ENCODE measurements at places on chromosomes 13 and 19. TPM values are rescaled to one million over a fixed set of nuclear protein-coding genes. Genes with fewer than 3 reads are reported as not detected.

ICAM5 gene
- total RNA-seq = 0.21 TPM

EFNA2 gene
- not detected for total RNA-seq

PRDX2 gene
- total RNA-seq = 579 TPM

DNA sequence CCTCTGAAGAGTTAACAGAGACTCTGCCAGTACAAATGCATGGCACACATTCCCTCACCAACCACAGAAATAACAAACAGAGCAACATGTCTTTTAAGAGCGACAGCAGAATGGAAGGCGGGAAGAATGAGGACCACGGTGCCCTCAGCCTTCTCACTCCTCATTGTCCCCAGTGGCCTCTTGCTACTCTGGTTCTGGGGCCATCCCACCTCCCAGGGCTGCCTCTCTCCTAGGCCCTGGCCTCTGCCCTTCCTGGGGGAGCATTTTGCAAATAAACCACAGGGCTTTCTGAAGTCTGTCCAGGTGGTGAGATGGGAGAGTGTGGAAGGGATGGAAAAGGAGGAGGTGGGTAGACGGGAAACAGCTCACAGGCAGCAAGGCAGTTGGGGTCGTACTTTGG lies 28.3 kb downstream of the CYP2B6 start:
- no peak overlapping the region for H3K27ac ChIP-seq
- H3K36me3 ChIP-seq = no peaks in the 10 kb centered on the region
- H3K27me3 ChIP-seq = peaks cover 25% of the 10 kb centered on the region

DNA sequence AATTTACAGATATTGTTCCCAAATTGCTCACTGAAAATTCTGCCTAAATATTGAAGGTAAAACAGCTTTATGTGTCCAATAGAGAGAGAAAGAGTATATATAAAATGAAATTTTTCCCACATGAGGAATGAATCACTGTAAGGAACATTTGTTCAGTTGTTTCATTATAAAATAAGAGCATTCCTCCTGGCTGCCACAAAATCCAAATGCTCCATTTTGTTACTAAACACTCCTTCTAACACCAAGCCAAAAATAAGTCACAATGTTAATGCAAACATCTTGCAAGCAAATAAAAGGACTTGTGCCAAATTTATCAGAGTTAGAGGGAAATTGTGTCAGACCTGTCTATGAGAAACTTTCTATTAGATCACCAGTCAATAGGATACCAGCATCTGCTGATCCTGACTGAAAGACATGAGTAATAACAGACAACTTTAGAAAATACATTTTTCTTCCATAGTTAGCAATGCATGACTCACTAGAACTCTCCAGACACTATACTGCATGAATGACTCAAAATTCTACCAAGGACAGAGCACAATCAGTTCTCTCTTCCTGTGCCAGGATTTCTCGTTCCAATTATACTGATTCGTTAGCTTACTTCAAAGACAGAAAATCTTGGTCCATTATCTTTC lies 83.5 kb upstream of the FNDC3A start:
- no peaks in the 10 kb centered on the region for H3K27me3 ChIP-seq
- H3K27ac ChIP-seq = no peak overlapping the region
- H3K4me1 ChIP-seq = no peaks in the 10 kb centered on the region
- no peak overlapping the region for H3K4me3 ChIP-seq

Data from suprapubic skin (tissue), 4 donors.